Activated T-cell treated with anti-CD3 and anti-CD28 coated beads, Interleukin-2, amount 50 U/mL, for 72 hours (primary cell): ENCODE measurements at places on chromosomes 1 and 21.

- no peaks in the 10 kb centered on the region for H3K36me3 ChIP-seq
- H3K4me1 ChIP-seq, result peaks cover 8% of the 10 kb centered on the region
- no peak for DNase-seq
- no peak overlapping the region for H3K4me3 ChIP-seq
- H3K27ac ChIP-seq, result no peak overlapping the region
- H3K27me3 ChIP-seq, result no peaks in the 10 kb centered on the region
These were observed 105.8 kb upstream of the EDN2 start for GRCh38 chr1:41590331-41590730.

GRCh38 chr1:198295225-198295624, 138.4 kb downstream of the NEK7 start:
- H3K27ac ChIP-seq, result no peak overlapping the region
- H3K4me3 ChIP-seq, result no peak overlapping the region
- no peaks in the 10 kb centered on the region for H3K27me3 ChIP-seq
- H3K36me3 ChIP-seq, result peaks cover 4% of the 10 kb centered on the region
- DNase-seq, result no peak
- H3K4me1 ChIP-seq, result peaks cover 5% of the 10 kb centered on the region

DNA sequence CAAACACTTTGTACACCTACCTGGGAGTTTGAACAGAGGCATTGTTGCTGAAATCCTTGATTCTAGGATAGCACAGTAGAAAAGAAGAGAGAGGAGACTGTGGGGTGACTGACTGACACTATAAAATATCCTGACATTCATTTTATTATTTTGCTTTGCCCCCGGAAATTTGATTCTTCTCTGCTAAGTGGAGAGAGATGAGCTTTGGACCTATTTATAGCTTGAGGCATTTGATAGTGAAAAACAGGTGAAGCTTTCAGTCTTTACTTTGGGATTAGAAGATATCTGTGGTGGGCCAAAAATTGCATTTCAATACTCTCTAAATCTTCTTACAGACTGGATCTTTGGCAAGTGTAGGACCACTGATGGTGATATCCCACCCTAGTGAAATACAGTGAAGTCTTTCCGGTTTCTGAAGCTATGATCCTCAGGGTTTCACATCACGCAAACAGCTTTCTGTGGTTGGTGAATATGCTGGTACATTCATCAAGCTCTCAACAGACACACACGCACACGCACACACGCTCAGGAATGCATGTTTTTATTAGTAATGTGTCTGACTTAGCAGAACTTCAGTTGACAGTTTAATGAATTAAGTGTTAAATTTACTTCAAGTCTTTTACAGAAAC, at the start of gene AMPD1:
Gene AMPD1, minus strand, starts transcription at position 117 of the 629 bp plus-strand sequence. Its CDS starts 75 bp downstream, at position 42.
- H3K27me3 ChIP-seq, result peaks cover 19% of the 10 kb centered on the region
- no peak within 1 kb of the TSS for H3K27ac ChIP-seq
- DNase-seq, result no peak
- no peaks in the 10 kb centered on the region for H3K36me3 ChIP-seq
- H3K4me1 ChIP-seq, result no peaks in the 10 kb centered on the region
- no peak within 1 kb of the TSS for H3K4me3 ChIP-seq

GRCh38 chr21:42262831-42263231, 43.9 kb downstream of the ABCG1 start:
- no peak overlapping the region for H3K27ac ChIP-seq
- no peaks in the 10 kb centered on the region for H3K27me3 ChIP-seq
- H3K36me3 ChIP-seq, result no peaks in the 10 kb centered on the region
- H3K4me3 ChIP-seq, result no peak overlapping the region

GRCh38 chr1:98059620-98060019, 138.8 kb upstream of the DPYD start:
- H3K36me3 ChIP-seq, result no peaks in the 10 kb centered on the region
- no peaks in the 10 kb centered on the region for H3K4me1 ChIP-seq
- no peak for DNase-seq

- H3K4me3 ChIP-seq, result no peak overlapping the region
- H3K36me3 ChIP-seq, result no peaks in the 10 kb centered on the region
- DNase-seq, result no peak
- H3K4me1 ChIP-seq, result no peaks in the 10 kb centered on the region
- H3K27me3 ChIP-seq, result no peaks in the 10 kb centered on the region
These were observed 13.5 kb downstream of the NLRP3 start for GRCh38 chr1:247429496-247429895.

GRCh38 chr1:85583611-85584263, 3.2 kb downstream of the CCN1 start:
- no peak overlapping the region for H3K27ac ChIP-seq
- no peak for DNase-seq
- H3K4me1 ChIP-seq, result peaks cover 26% of the 10 kb centered on the region
- peaks cover 2% of the 10 kb centered on the region for H3K36me3 ChIP-seq

DNA sequence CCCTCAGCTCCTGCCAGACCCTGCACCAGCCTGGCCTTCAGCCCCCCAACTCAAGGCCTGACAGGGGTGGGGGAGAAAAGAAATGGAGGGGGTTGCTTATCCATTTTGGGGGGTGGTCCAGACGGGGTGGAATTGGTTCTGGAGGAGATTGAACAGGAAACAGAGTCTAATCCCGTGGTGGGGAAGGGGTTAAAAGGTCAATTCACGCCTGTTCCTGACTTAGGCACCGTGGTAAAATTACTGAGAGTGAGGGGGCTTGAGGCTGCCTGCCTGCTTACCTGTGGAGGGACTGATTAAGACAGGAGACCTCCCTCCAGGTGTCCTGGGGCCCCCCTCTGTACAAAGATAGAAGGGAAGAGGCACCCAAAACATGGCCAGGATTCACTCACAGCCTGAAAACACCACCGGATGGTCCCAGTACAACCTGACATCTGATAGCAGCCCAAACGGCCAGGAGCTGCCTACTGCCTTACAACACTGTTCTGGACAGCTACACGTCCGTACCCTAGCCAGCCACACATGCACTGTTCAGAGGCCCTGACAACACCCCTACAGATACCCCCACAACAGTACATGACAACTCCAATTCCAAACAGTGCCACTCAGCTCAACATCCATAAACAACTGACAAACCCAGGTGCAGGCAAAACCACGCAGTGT, 31.8 kb downstream of the AHDC1 start:
- H3K27ac ChIP-seq, result no peak overlapping the region
- H3K27me3 ChIP-seq, result no peaks in the 10 kb centered on the region
- peaks cover 20% of the 10 kb centered on the region for H3K4me1 ChIP-seq
- H3K36me3 ChIP-seq, result no peaks in the 10 kb centered on the region

GRCh38 chr1:85178396-85178795, 22.4 kb downstream of the SYDE2 start:
- H3K4me3 ChIP-seq, result no peak overlapping the region
- no peaks in the 10 kb centered on the region for H3K27me3 ChIP-seq
- DNase-seq, result no peak
- H3K27ac ChIP-seq, result no peak overlapping the region

DNA sequence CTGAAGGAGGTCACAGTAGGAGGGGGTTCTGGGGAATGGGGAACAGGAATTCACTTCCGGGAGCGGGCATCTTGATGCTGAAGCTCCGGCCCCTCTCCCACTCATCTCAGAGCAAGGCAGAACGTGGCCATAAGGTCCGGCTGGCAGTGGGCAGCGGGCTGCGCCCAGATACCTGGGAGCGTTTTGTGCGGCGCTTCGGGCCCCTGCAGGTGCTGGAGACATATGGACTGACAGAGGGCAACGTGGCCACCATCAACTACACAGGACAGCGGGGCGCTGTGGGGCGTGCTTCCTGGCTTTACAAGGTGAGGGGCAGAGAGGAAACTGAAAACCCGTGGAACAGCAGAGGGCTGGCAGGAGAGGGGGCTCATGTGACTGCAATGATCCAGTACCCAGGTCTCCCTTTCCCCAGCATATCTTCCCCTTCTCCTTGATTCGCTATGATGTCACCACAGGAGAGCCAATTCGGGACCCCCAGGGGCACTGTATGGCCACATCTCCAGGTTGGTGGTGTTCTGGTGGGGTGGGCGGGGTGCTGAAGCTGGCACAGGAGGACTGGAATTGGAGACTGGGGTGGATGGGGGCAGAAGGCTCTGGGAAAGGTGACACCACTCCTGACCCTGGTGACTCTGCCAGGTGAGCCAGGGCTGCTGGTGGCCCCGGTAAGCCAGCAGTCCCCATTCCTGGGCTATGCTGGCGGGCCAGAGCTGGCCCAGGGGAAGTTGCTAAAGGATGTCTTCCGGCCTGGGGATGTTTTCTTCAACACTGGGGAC, 3.0 kb downstream of the SLC27A3 start:
- no peaks in the 10 kb centered on the region for H3K36me3 ChIP-seq
- no peak overlapping the region for H3K27ac ChIP-seq
- no peaks in the 10 kb centered on the region for H3K27me3 ChIP-seq
- DNase-seq, result no peak

DNA sequence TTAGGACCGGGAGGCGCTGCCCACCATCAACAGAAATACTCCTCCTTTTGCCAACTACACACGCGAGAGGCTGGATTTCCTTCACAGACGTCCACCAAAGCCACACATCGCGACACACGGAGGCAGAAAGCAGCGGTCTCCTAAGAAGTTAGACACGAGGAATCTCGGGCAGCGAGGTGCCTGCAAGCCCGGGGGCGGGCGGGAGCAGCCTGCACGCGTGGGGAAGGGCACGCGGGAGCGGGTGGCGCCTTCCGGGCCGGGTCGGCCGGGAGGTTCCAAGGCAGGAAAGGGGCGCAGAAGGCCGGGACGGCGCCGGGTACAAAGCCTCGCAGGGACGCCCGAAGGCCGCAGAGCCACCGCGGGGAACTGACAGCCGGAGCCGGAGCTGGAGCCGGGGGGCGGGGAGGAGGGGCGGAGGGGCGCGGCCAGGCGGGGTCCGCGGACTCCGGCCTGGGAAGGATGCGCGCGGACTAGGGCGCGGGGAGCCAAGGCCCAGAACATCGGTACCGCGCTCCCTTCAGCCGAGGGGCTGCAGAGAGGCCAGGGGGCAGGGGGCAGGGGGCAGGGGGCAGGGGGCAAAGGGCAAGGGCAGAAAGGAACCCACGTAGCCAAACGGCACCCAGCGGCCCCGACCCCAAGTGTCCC, 722 bp downstream of the NPHP4 start:
- H3K27me3 ChIP-seq, result no peaks in the 10 kb centered on the region
- peak overlapping the region; percentile 98 for H3K4me3 ChIP-seq
- peak overlapping the region; percentile 87 for H3K27ac ChIP-seq
- peaks cover 6% of the 10 kb centered on the region for H3K36me3 ChIP-seq
- peaks cover 26% of the 10 kb centered on the region for H3K4me1 ChIP-seq
- peak; percentile 48 for DNase-seq

- no peaks in the 10 kb centered on the region for H3K27me3 ChIP-seq
- no peak overlapping the region for H3K27ac ChIP-seq
- no peak overlapping the region for H3K4me3 ChIP-seq
- no peaks in the 10 kb centered on the region for H3K36me3 ChIP-seq
- no peak for DNase-seq
- H3K4me1 ChIP-seq, result peaks cover 11% of the 10 kb centered on the region
These were observed 69.5 kb downstream of the GPR137B start for GRCh38 chr1:236211815-236212214.

DNA sequence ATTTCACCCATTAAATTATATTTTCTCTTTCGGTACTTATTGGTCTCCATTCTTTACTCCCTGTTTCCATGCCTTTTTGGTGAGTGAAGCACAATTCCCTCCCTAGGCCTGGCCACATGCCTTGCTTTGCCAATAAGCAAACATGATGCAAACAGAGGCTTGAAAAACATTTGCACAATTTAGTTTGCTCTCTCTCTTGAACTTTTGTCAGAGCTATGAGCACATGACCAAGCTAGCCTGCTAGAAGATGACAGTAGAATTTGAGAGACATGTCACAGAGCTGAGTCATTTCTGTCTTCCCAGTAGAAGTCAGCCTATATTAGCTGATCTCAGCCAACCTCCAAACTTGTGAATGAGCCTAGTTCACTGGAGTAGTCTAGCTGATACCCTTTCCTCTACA, 24.6 kb downstream of the ANGPTL3 start:
- peaks cover 1% of the 10 kb centered on the region for H3K36me3 ChIP-seq
- H3K27ac ChIP-seq, result no peak overlapping the region
- no peak for DNase-seq
- H3K27me3 ChIP-seq, result no peaks in the 10 kb centered on the region
- H3K4me3 ChIP-seq, result no peak overlapping the region
- peaks cover 8% of the 10 kb centered on the region for H3K4me1 ChIP-seq

- H3K4me3 ChIP-seq, result peak overlapping the region; percentile 45
- peak overlapping the region; percentile 48 for H3K27ac ChIP-seq
- H3K36me3 ChIP-seq, result no peaks in the 10 kb centered on the region
- peaks cover 21% of the 10 kb centered on the region for H3K27me3 ChIP-seq
- peaks cover 14% of the 10 kb centered on the region for H3K4me1 ChIP-seq
- peak; percentile 85 for DNase-seq
These were observed 17.9 kb upstream of the ETV3 start for GRCh38 chr1:157156058-157156541.

DNA sequence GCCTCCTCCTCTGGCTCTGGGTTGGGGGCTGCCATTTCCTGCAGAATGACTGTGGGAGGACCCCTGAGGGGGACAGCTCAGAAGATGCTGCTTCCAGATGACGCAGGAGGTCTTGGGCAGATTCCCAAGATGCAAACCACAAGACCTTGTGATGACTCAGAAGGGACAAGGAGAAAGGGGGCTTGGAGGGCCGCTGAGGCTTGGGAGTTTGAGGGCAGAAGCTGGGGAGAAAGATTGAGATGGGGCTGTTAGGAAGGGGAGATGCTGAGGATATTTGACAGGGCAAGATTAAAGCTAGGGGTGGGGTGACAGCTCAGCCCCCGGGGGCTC, 7.5 kb downstream of the PTPRU start:
- H3K4me3 ChIP-seq, result no peak overlapping the region
- no peak for DNase-seq
- no peaks in the 10 kb centered on the region for H3K36me3 ChIP-seq
- H3K27me3 ChIP-seq, result peaks cover 30% of the 10 kb centered on the region
- H3K4me1 ChIP-seq, result peaks cover under 1% of the 10 kb centered on the region

GRCh38 chr1:157626099-157626498, 28.2 kb upstream of the FCRL4 start:
- no peaks in the 10 kb centered on the region for H3K27me3 ChIP-seq
- peak; percentile 24 for DNase-seq
- H3K27ac ChIP-seq, result no peak overlapping the region
- no peaks in the 10 kb centered on the region for H3K4me1 ChIP-seq
- H3K36me3 ChIP-seq, result no peaks in the 10 kb centered on the region
